ENCODE measurements at places on chromosomes 3 and 15.

- DNase-seq = no peak
Observed at GRCh38 chr15:49383266-49383665, 39.8 kb upstream of the FGF7 start.

- DNase-seq = no peak
Observed at GRCh38 chr3:9146367-9147071, 102.9 kb downstream of the SRGAP3 start.

- peak; percentile 75 for DNase-seq
Observed at GRCh38 chr15:62066663-62067447, at the start of gene C2CD4A. TSS of gene C2CD4A (plus strand) at chr15:62066977. CDS start at chr15:62067614, 637 bp downstream.

DNA sequence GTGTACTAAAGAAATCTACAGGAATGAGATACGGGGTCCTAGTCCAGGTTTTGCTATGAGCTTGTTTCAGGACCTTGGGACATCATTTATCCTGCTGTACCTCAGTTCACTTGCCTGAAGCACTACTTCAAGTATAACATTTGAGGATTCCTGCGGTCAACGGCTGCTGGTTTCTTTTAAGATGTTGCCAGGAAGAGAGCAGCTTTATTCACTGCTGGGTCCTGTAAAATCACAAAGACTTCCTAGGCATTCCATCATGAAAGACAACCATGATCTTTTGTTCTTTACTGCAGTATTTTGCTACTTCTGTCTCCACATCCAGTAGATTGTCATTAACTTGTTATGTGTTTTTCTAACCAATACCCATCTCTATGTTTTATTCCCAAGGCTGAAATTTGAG lies 61.0 kb upstream of the PYDC2 start:
- DNase-seq = no peak

DNA sequence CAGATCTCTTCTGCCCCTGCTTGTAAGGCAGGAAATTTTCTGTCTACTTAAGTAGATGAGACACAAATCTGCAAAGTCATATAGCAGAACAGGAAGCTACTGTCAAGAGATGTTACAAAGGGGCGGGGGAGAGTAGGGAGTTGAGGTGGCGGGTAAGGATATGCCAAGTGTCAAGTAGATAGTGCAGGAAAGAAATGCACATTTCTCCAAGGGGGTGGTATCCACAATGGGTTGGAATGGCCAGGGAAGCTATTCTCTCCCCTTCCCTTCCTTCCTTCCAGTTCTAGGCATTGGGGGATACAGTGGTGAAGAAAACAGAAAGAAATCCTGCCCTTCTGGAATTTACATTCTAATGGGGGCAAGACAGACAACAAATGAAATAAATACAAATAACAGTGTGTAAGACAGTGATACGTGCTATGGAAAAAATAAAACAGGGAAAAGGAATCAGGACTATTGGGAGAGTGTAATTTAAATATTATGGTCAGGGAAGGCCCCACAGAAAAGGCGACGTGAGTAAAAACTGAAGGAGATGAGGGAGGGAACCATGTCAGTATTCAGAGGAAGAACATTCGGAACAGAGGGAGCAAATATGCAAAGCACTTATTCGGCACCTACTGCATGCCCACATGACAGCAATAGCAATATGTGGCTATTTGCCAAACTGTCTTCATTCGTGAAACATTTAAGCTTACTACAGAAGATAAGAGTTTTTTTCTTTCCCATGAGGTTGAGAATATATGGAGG lies 42.8 kb upstream of the RNU6-1 start:
- no peak for DNase-seq

- DNase-seq = no peak
Observed at GRCh38 chr3:120652896-120653545, 29.0 kb downstream of the HGD start.

- no peak for DNase-seq
Observed at GRCh38 chr3:110650741-110651140, 420.9 kb upstream of the NECTIN3 start.

DNA sequence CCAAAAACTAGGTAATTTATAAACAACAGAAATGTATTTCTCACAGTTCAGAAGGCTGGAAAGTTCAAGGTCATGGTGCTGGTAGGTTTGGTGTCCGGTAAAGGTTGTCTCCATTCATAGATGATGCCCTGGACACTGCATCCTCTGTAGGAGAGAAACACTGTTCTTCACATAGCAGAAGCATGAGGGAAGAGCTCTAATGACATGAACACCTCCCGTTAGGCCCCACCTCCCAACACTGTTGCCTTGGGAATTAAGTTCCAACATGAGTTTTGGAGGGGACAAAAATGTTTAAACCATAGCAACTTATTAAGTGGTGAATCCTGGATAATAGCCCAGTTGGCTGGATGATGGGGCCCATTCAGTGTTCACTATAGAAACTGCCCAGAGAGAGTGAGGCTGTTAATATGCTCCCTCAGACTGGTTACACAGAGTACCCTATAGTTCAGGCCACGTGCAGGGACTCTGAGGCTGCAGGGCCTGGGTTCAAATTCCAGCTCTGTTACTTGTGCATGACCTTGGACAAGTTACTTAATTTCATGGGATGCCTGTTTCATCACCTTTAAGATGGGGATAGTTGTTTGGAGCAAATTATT lies 37.0 kb downstream of the CCNL1 start:
- DNase-seq = no peak

DNA sequence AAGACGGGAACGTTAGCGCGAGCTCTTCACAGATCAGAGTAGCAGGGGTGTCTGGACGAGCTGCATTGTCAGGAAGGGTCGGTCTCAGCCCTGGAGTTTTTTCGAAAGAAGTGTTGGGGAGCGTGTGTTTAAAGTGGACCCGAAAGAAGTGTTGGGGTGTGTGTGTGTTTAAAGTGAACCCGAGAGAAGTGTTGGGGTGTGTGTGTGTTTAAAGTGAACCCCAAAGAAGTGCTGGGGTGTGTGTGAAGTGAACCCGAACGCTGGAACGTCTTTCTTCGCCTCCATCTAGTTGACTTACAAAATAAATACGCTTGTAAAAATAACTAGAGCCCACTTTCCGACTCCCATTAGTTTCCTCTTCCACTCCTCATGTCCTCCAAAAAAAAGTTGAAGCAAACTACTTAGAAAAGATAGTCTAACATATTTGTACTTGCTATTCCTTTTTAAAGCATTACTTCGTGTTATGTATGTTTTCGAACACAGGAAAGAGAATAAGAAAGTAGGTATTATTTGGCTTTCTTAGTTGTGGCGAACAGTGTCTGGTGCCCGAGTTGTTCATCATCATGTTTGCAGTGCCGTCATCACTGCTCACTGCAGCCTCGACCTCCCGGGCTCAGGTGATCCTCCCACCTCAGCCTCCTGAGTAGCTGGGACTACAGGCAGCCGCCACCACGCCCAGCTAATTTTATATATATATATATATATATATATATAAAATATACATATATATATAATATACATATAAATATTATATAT lies 1.0 kb downstream of the LRCH3 start:
- DNase-seq = no peak

DNA sequence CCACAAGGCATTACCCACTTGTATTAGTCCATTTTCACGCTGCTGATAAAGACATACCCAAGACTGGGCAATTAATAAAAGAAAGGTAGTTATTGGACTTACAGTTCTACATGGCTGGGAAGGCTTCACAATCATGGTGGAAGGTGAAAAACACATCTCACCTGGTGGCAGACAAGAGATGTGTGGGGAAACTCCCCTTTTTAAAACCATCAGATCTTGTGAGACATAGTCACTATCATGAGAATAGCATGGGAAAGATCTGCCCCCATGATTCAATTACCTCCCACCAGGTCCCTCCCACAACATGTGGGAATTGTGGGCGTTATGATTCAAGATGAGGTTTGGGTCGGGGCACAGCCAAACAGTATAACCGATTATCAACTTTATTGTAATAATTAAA lies 17.0 kb upstream of the CMC1 start:
- DNase-seq = no peak

DNA sequence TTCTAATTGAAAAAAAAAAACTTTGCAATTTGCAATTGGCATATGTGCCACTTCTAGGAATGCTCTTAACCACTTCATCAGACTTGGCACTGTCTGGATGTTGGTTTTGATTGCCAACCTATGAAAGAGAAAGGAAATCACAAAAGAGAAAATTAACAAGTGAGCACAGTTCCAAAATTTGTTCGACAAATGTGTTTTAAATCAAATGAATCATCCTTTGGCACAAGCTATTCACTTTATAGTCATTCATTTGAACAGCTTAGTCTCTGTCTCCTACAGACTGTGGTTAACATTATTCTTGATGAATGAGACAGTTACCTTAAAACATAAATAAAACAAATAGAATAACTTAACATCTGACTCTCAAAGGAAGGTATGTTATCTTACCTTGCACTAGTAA lies 265.0 kb downstream of the EPHA3 start:
- no peak for DNase-seq

DNA sequence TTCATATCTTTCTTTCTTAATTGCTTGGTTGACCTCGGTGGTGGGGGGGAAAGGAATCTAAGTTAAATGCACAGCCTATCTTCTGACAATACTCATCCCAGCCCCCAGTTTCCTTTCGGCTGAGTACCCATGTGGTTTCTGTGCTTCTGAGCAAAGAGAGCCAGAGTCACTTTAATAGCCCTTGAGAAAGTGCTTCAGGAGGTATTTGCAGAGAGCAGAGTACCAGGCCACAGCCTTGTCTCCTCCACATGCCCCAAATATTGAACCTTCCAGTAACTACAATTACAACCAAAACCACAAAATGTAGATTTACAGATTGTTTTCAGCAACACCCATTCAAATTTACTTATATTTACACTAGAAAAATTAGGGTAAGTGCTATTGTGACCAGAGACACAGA lies 647.4 kb downstream of the NR2F2 start:
- no peak for DNase-seq

GRCh38 chr3:38662544-38662943 lies 13.1 kb upstream of the SCN5A start:
- no peak for DNase-seq

DNA sequence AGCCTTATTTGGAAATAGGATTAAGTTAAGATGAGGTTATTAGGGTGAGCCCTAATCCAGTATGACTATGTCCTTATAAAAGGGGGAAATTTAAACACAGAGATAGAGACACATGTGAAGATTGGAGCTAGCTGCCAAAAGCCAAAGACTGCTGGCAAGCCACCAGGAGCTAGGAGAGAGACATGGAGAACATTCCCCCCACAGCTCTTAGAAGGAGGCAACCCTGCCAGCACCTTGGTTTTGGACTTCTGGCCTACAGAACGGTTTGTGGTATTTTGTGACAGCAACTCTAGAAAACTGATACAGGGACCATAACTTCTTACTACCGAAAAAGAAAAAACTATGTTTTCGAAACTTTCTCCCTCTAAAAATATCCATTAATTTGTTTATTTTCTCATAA lies 245.3 kb upstream of the RARB start:
- DNase-seq = peak; percentile 25

DNA sequence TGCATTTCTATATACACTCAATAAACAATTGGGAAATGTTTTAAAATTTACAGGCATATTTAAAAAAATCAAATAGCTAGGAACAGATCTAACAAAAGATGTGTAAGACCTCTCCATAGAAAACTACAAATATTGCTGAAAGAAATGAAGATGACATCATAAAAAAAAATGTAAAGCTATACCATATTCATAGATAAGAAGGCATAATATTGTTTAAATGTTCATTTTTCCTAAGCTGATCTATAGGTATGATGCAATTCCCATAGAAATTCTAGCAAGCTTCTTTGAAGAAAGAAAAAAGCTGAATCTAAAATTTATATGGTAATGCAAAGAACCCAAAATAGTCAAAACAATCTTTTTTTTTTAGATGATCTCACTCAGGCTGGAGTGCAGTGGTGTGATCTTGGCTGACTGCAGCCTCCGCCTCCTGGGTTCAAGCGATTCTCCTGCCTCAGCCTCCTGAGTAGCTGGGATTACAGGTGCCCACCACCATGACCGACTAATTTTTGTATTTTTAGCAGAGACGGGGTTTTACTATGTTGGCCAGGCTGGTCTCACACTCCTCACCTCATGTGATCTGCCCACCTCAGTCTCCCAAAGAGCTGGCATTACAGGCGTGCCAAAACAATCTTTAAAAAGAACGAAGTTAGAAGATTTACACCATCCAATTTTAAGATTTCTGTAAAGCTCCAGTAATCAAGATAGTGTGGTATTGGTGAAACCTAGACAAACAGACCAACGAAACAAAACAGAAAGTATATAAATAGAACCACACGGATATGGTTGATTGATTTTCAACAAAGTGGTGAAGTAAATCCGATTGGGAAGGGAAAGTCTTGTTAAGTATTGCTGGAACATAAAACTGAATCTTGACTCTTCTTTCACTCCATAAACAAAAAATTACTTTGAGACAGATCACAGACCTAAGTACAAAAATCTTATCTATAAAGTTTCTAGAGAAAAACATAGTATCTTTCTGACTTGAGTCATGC lies 6.3 kb upstream of the BHLHE40 start:
- DNase-seq = no peak

DNA sequence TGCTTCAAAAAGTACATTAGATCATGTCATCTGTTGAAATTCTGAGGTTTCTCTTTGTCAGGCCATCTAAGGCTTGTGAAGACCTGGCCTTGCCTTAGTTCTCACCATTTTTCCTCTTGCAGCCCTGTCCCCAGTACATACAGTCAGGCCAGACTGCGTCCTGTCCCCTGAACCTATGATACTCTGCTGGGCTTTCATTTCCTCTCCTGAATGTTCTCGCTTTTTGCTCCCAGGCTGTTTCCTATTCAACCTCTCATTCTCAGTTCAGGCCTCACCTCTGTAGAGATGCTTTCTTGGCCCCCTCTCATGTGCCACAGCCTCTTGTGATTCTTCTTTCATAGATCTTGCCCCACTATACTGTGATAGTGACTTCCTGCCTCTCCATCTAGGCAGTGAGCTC lies 648.8 kb upstream of the KCNMB2 start:
- no peak for DNase-seq

GRCh38 chr15:85168642-85169173 lies 187.1 kb downstream of the PDE8A start:
- no peak for DNase-seq

DNA sequence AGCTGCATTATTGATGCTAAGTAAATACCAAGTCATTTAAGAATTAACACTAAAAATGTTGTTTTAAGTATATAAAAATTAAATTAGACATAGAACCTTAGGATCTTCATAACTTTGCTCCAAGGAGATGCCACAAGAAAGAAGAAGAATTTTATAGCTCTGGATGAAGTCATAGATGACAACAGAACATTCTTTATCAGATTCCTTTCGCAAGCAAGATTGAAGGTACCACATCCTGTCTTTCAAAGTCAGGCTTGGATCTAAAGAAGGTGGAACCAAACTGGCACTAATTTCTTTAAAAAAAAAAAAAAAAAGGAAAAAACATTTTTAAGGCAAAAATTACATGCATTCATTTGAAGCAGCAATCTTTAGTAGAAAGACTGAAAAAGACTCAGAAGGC lies 62.5 kb downstream of the POLQ start:
- DNase-seq = no peak
